Hematopoietic multipotent progenitor cell treated with erythropoietin and hydrocortisone succinate and interleukin-3 and kit ligand, for 6 days (in vitro differentiated cells): ENCODE measurements at places on chromosomes 1 and 21.
A peak's percentile ranks its signal among the peaks of the same experiment; 100 is the strongest.

- DNase-seq, result no peak
Observed at GRCh38 chr1:107934578-107934977, 30.4 kb downstream of the VAV3 start.

- no peak for DNase-seq
Observed at GRCh38 chr1:151309811-151310323, 17.3 kb downstream of the PI4KB start.

DNA sequence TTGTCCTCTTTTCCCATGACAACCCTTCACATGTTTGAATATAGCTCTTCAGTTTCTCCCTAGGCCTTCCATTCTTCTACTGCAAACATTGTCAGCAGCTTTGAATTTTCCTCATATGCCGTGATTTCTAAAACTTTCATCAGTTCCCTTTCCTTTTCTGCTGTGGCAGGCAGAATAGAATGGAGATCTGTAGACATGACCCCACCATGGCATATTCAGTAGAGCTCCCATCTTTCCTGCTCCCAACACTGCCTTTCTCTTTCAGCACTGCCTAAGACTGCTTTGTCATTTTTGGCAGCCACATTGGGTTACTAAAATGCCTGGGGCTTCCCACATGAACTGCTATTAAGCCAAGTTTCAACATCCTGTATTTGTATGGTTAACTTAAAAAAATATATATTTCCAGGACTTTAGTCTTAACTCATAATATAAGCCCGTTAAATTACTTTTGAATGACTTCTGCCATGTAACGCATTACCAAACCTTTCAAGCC is 60.9 kb downstream of the TBX19 start:
- DNase-seq, result no peak

GRCh38 chr1:211382714-211383480 is 56.3 kb downstream of the TRAF5 start:
- peak; percentile 95 for DNase-seq

- DNase-seq, result no peak
Observed at GRCh38 chr1:98203466-98203865, 282.6 kb upstream of the DPYD start.

DNA sequence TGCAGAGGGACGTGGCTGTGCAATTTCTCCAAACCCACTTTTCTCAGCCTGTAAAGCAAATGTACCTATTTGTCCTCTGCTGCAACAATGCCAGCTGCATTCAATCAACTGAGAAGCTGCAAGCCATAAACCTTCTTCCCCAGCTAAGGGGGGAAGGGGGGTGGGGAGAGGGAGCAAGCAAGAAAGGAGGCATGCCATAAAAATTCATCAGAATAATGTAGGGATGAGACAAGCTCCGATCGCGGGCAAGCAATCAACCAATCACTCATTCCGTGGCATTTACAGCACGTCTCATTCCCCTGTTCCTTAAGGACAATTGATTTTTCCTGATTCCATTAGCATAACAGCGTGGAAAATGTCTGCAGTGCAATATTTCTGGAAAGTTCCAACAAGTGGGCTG is 144.8 kb downstream of the DMRTA2 start:
- no peak for DNase-seq

- no peak for DNase-seq
Observed at GRCh38 chr1:230028602-230029223, 38.3 kb upstream of the GALNT2 start.

DNA sequence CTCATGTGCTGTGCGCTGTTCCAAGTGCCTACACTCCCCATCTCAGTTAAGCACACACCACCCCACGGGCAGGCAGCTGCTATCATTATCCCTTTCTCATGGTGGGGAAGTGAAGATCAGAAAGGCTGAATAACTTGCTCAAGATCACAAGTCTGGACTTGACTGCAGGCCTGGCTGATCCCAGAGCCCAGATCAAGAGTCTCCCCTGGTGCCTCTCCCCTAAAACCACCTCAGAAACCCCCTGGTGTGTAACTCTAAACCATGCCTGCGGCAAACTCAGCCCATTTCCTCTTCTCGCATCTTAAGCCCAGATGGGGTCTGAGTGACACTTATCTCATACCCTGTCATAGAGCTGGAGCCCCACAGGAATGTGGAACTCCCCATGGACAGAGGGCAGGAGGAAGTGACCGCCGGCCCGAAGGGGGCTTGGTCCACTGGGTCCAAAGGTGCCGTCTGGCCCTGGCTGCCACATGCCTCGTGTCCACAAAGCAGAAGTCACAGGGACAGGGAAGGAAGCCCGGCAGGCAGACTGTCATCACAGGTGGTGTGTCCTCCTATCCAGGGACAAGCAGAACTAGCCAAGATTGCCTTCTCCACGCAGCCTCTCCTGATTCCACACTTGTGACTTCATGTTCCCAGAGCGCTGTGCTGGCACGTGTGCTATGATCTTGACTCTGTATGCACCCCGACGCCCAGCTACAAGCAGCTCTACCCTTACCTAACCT is 92.1 kb downstream of the SYF2 start:
- DNase-seq, result no peak

GRCh38 chr1:229535230-229535629 is 23.3 kb downstream of the ABCB10 start:
- no peak for DNase-seq

DNA sequence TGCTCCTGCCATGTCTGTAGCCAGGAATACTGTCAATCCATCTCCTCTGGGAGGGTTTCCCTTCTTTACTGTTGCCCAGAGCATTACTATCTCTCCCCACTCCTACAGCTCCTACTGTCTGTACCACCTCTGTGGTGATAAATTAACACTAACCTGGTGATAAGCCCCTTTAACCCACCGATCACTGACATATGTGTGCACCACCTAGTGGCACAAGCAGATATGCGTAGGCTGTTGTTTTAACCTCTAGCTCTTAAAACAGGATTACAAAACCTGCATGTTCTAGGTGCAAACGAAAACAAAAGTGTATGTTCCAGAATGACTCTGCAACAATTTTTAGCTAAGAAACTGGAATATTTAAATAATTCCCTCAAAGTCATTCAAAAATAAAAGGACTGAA is 93.9 kb upstream of the BEND5 start:
- DNase-seq, result peak; percentile 52

GRCh38 chr1:232222614-232223013 is 407.3 kb downstream of the SIPA1L2 start:
- DNase-seq, result no peak

GRCh38 chr1:6208723-6209660 is 3.1 kb downstream of the RNF207 start:
- peak; percentile 66 for DNase-seq

DNA sequence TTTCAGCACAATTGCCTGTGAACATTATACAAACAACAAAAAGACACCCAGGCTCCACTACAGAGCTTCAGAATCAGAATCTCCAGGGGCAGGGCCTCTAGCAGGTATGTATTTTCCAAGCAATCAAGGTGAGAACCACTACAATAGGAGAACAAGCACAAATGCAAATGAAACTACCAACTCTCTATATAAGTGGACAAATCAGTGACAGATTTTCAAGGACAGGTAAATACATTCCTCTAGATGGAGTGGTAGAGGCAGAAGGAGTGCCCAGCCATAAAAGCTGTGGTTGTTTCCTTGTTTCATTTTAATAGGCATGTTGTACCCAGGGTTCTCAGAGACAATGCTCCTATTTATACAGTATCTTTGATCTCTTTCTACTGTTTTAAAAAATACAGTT is 20.1 kb upstream of the CCDC17 start:
- no peak for DNase-seq

GRCh38 chr1:10644307-10645128 is 151.9 kb downstream of the CASZ1 start:
- DNase-seq, result peak; percentile 59

DNA sequence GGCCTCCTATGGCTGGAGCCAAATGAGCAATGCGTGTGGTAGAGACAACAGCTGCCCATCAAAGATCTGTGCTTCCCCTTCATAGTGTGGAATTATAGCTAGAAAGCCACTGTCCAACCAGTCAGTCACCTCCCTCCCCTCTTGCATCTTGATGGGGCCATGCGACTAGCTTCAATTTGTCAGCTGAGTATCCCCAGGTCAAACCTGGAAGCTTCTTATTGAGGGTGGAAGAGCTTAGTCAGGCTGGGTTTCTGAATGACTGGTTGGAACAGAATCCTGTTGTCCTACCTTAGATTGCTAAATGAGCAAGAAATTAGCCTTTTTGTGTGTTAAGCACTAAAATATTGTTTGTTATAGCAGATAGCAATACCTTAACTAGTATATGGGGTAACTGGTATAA is 625.4 kb downstream of the PTPRC start:
- no peak for DNase-seq

DNA sequence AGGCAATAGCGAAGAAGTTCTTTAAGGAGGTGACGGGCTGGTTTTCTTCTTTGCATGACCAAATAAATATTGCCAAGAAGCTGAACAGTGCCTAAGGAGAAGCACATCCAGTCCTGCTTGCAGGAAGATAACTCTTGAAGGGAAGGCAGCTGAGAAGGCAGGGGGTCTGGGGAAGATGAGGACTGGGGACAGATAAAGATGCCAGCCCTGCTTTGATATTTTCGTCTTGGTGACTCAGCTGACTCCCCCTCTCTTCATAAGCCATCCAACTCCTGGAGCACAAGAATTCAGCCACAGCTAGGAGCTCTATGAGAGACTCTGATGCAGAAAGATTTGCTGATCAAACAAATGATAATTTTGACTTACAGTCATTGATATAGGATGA is 3.4 kb downstream of the CFAP45 start:
- peak; percentile 27 for DNase-seq

- no peak for DNase-seq
Observed at GRCh38 chr1:31393463-31393862, 19.6 kb upstream of the SERINC2 start.

DNA sequence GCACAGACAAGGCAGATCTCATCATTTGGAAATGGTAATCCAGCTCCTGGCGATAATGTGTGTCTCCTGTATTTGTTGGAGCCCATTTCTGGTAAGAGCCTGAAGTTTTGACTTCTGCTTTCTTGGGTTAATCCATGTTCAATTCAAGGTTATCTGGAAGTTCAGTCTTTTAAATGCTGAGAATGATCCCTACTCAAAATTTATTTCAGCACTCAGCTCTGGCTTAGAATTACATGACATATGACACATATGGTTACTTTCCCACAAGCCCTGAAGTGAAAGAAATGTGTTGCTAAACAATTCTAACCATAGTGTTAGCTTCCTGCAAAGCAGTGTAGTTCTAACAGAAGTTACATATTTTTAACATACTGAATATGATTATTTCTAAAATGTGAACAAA is 2.7 kb downstream of the PTGFR start:
- DNase-seq, result no peak

DNA sequence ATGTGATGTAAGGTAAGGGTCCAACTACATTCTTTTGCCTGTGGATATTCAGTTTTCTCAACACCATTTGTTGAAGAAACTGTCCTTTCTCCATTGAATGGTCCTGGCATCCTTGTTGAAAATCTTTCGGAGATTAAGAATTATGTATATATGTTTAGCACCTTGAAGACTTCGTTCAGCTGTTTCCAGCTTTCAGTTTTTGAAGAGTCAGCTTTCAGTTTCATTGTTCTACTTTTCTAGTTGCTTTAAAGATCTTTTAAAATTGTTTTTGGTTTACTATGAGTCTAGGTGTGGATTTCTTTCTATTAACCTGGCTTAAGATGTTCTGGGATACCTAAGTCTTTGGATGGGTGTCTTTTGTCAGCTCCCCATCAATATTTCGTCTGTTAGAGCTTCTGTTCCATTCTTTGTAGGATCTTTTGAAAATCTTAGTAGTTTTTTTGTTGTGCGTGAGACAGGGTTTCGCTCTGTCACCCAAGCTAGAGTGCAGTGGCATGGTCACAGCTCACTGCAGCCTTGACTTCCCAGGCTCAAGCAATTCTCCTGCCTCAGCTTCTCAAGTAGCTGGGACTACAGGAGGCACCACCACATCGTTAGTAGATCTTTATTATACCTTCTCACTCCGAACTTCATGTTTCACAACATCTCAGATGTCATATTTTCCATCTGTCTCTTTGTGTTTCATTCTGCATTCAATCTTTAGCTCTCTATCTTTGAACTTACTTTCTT is 353.5 kb upstream of the B3GALT2 start:
- DNase-seq, result no peak

DNA sequence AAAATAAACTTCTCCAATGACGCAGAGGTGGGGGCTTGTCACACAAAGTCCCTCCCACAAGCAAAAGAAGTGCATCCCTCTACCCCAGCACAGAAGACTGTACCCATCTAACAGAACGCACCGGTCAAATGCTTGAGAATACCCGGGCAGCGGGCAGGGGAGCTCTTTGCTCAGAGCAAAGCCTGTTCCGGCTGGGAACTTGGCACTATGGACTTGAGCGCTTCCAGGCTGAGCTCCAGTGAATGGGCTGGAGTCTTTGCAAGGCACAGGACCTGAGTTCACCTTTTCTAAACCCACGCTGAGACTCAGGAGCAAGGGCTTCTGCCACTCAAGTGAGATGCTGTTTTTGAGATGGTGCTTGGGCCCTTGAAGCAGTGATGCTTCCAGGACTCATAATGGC is 20.3 kb downstream of the RHBG start:
- DNase-seq, result no peak

DNA sequence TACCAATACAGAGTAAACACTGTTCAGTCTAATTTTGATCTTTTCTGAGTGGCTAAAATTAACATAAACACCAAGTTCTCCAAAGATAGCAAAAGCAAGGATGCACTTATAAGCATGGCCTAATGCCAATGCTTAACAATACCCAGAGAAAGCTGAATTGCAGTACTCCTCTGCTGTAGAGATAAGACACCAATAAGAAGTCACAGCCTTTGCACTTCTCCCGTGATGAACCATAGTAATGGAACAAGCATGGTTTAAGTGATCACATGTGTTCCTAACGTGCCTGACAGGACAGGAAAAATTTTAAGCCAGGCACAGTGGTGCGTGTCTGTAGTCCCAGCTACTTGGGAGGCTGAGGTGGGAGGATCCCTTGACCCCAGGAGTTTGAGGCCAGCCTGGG is 5.6 kb downstream of the PRDX1 start:
- DNase-seq, result no peak

DNA sequence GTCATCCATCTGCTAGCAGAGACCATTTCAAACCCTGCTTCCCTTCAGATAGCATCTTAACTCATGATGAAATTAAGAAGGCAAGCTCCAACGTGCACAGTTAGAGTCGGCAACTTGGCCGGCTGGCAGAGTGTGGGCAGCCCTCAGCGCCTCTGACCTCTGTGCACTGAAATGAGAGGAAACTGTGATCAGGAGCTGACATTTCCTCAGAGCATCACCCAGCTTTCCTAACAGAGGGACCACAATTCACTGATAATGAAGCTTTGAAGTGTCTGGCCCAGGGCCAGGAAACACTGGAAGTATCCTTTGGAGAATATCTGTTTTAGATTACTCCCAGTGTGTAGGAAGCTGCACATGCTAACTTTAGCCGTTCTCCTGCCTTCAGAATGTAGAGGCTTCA is 145.0 kb upstream of the ZC3H11B start:
- no peak for DNase-seq

GRCh38 chr1:240701412-240701811 is 89.5 kb upstream of the GREM2 start:
- DNase-seq, result no peak
